ENCODE measurements at places on chromosomes 4 and X.

GRCh38 chrX:104641176-104641575, 75.2 kb downstream of the IL1RAPL2 start:
- no peak for DNase-seq

DNA sequence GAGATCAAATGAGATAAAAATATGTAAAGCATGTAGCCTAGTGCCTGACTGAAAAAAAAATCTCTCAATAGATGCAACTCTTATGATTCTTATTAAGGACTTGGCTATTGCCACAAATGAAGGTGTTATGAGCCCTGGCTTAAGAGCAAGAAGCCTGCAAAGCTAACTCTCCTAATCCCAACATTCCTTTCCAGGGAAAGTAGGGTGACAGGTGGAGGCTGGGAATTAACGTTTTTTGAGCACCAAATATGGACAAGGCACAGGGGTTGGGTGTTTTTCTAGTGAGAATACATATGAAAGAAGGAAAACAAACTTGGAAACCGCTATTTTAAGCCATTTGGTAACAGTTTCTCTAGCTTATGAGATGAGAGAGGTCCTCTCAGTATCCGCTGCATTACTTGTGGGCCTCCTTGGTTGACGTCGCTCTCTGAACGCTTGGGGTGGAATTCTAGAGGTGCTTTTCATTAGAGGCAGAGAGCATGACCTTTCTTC, 2.4 kb downstream of the RHOH start:
- DNase-seq = no peak

DNA sequence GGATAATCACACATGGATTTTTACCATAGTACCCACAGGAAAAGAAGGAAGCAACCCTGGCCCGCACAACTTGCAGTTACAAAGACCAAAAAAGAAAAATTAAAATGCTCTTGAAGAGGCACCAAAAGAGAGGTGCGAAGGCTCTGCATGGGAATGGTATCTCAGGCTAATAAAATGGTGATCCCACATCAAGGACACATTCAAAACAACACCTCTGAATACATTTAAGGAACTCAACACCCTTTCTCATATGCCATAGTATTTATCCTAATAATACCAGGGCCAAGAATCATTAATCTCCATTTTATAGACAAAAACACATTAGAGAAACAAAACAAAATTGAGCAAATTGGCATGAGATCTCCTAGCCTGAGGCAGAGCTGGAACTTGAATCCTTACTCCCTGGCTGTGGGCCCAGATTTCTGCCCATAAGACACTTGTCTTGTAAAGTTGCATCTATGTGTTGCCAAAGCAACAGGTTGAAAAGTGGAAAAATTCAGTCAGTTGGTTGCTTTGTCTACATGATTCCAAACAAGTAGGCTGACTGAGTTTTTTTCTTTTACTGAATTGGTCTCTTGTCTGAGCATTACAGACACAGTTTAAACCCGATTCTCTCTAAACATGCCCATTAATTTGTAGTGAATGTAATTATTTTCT, 33.5 kb downstream of the GUCY2F start:
- DNase-seq = no peak

DNA sequence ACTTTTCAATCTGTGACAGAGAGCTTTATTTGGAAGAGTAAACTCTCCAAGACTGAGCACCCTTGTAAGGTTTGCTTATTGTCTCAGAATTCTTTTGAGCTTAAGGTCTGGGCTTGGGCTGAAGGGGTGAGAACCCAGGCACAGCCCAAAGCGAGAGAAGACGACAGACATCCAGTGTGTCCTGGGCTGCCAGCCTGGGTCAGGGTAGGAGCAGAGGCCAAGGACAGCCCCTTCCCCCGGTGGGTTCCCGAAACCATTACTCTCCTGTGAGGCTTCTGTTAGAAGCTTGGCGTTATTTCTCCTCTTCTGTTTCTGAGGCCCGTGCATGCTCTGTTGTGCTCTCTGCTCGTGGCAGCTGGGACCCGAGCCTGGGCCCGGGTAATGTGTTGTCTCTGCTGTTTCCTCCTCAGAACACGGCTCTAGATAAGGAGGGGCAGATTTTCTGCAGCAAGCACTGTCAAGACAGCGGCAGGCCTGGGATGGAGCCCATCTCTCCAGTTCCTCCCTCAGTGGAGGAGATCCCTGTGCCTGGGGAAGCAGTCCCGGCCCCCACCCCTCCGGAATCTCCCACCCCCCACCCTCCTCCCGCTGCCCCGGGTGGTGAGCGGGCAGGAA, 177.5 kb downstream of the DCLK2 start:
- DNase-seq = no peak

DNA sequence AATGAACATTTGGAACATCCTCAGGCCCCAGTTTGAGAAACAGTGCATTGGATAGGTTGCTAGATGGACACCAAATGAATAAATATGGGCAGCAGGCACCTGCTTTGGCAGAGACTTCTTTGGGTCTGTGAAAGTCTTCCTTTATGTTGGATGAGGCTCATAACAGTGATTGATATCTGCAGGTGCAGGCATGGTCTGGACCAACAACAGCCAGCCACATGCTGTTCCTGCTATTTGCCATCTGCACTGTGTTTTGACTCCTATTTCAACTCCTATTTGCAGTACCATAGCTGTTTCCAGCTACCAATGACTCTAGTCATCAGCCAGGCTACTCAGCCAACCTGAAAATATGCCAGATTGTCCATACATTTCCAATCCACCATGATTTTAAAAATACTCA, 60.9 kb downstream of the ANAPC4 start:
- DNase-seq = no peak

DNA sequence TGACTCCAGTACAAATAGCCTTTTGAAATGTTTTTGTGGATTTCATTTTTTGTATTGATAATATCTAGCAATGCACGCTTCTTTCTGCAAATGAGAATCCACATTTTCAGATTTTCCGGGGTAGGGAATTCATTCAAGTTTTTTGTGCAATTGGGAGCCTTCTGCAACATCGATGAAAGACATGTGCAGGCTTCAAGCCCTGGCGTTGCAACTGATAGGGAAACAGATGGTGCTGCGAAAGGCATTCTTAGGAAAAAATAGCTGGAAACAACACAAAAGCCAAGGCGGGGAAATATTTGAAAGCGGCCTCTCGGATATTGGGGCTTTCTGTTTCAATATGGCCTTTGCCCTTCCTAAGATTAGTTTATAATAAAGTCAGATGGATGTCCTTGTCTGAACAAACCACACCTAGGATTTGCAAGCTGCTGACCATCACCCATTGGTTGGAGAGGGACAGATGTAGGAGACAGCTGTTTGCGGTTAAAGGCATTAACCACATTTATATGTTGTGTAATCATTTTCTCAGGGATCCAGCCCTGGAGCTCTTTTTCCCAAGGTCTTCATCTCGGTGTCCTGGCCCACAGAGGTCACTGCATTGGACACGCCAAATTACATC, 136.5 kb downstream of the PRKX start:
- DNase-seq = no peak

- DNase-seq = no peak
Observed at GRCh38 chrX:134774190-134775048, 116.1 kb upstream of the PLAC1 start.

GRCh38 chrX:105876658-105877057, 54.3 kb downstream of the NRK start:
- no peak for DNase-seq

- no peak for DNase-seq
Observed at GRCh38 chrX:43870011-43870410, 12.2 kb downstream of the MAOB start.

GRCh38 chrX:40153345-40154249, 55.8 kb upstream of the BCOR start:
- DNase-seq = peak; percentile 45

DNA sequence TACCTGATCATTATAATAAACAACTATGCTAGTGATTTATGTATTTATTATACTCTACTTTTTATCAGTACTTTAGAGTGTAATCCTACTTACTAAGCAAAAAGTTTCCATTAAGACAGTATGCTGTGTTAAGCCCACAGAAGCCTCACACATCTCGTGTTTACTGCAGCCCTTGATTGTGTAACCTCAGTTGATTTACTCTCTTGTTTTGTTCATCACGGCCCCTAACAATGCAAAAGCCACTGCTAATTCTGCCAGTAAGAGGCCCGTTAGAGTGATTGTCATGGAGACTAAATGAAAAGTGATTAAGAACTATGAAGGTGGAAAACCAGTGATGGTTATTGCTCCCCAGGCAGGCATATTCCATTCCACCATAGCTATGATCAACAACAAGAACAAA, 436.2 kb downstream of the SPOCK3 start:
- no peak for DNase-seq

- DNase-seq = no peak
Observed at GRCh38 chrX:102560423-102561068, 38.8 kb upstream of the ARMCX5 start.

DNA sequence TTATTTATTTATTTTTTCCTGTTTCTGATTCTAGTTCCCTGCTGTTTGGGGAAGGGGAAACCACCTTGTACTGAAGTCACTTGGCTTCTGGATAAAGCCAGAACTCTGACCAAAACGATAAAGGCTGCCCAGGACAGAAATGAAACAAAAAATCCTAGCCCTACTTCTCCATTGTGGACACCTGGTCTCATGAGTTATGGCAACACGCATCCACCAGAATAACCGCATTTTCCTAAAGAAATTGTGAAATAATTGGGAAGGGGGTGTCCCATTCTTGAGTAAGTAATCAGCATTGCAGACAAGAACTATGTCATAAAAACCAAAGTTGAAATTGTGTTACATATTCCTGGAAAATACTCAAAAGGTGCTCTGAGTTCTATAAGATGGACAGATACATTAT, 42.1 kb downstream of the SLC9A7 start:
- no peak for DNase-seq

DNA sequence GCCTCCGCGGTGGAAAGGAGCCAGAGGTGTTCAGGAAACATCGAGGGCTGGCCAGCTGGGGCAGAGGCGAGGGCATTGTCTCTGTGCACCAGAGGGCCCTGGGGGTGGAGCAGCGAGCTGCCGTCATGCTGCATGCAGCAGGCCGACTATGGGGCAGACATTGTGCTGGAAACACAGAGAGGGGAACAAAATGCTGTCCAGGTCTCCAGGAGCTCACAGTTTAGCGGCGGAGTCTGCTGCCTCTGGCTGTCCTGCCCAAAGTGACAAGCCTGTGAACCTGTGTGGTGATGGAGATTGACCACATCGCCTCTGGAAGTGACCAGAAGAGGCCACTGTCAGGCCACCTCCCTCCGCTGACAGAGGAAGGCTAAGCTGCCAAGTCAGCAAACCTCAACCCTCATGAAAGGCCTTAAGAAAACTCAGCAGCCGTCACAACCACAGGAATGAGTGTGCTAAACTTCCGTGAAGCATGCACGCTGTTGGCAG, 20.1 kb upstream of the SASH3 start:
- peak; percentile 15 for DNase-seq

- DNase-seq = no peak
Observed at GRCh38 chr4:67861513-67861912, 22.3 kb downstream of the TMPRSS11D start.

DNA sequence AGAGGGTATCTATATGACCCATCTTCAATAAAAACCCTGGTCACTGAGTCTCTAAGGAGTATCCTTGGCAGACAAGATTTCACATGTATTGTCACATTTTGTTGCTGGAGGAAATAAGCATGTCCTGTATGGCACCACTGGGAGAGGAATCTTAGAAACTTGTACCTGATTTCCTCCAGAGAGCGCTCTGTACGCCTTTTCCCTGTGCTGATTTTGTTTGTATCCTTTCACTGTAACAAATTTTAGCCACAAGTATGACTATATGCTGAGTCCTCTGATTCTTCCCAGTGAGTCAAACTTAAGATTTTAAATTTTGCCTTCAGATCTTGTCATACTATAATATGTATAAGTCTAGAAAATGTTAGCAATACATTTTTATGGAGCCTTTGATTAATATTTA, 102.8 kb downstream of the ITIH6 start:
- DNase-seq = no peak

GRCh38 chr4:153154007-153154975, 50.0 kb upstream of the TRIM2 start:
- DNase-seq = peak; percentile 54

DNA sequence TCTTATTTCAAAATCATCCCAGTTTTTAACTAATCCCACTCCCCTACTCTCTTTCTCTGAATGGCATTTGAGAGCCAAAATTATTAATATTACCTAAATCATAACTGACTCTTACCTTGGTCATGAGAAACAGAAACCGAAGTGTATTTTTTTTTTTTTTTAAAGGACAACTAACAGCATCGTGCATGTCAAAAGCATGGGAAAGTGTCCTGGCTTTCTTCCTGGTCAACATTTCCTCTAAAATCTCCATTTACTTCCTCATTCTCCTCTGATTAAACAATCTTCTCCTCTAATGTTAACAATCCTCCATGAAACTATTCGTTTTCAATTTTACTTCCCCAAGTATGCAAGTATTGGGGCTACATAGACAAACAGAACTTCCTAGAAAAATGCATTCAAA, 2.1 kb upstream of the STS start:
- no peak for DNase-seq

DNA sequence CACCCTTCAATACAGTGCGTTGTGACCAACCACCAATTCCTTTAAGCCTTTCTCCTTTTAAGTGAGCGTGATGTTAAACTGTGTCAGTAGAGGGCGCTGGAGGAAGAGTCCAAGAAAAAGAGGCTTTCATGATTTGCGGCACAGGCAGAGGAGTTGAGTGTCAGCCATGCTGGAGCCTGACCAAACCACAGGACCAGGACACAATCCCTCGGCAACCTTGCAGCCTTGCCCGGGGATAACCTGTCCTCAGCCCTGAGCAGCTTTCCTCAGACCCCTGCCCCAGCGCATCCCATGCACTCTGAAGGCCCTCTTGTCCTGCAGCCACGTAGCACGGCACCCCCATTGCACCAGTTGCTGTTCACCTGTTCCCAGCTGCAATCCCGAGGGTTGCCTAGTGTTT, 53.5 kb upstream of the SMIM31 start:
- peak; percentile 20 for DNase-seq

DNA sequence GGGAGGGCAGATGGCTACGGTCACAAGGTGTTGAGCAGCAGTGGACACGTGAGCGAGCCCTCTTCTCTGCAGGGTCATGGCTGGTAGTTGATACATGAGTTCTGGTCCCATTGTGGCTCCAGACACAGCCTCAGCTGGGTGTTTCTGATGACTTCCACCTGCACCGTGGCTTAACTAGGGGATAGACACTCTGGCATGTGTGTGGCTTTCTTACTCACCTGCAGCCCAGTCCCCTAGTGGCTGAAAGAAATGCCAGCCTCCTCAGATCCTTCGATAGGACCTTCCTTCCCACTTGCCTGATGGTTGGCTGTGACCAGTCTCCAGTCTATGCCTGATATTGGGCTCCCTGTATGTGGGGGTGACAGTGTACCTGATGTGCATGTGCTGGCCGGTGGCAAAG, 5.0 kb downstream of the GPR78 start:
- DNase-seq = no peak

Measured in urothelium cell line (cell line).